ENCODE measurements at places on chromosomes 3 and 15.
A peak's percentile ranks its signal among the peaks of the same experiment; 100 is the strongest.

- DNase-seq = no peak
These were observed 44.9 kb downstream of the KLF15 start for GRCh38 chr3:126312341-126312740.

DNA sequence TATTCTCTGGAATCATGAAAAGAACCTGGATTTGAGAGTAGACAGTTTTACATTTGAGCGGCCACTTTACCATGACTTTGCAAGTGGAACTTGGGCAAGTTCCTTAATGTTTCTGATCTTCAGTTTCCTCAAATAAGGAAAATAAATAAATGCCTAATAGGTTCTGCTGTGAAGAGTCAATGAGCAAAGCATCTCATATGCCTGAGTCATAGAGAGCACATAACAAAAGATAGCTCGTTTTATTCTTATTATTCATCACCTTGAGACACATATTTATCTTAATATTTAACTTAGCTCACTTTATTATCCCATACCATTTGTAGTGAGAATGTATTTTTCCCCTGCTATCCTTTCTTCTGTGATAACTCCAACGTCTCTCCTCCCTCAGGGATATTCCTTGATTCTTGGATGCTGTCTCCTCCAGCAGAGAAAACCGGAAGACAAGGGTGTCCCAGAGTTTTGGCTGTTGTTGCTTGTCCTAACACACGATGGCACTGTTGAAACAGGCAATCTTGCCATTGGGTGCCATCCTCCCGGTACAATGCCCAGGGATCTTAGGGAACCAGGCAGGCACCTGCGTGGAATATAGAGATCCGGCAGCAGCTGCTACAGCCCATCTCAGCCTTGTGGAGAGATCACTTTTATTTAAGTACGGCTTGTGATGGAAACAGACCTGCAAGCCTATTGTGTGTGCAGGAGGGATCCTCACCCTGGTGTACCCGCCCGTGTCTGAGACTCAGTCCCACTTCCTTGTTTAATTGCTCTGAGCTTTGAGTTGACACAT lies 33.3 kb upstream of the VPS33B start:
- peak; percentile 66 for DNase-seq

DNA sequence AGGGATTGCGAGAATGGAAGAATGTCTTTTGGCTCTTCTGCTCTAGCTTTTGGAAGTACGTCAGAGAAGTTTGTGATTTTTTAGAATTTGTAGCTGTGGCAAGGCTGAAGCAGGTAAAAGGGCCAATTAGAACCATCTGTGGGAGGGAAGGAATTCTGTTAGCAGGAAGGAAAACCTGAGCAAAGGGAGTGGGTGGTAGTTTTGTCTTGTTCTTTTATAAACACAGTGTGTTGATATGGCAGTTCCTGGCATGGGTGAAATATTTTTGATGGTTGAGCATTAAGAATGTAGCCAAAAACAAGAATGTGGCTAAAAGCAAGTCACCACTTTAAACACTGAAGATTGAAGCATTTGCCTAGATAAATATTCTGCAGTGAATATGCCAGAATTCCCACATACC lies 23.8 kb downstream of the DAG1 start:
- DNase-seq = no peak

- DNase-seq = no peak
These were observed 98.2 kb downstream of the ZNF609 start for GRCh38 chr15:64558460-64559179.

- DNase-seq = no peak
These were observed 160.6 kb upstream of the CHRM5 start for GRCh38 chr15:33807665-33808064.

- no peak for DNase-seq
These were observed 53.5 kb downstream of the AMOTL2 start for GRCh38 chr3:134320749-134321148.

DNA sequence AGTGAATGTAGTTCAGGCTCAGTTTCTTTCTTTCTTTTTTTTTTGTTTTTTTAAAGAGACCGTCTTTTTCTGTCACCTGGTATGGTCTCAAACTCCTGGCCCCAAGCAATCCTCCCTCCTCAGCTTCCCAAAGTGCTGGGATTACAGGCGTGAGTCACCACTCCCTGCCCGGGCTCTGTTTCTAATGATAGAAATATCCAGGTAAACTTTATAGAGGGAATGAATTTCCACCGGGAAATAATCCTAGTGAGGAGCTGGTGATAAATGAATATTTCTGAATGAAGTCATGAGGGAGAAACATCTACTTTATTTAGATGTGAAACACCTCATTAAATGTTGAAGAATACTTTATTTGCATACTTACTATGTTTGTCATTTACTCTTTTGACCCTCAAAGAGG lies 7.2 kb downstream of the RNF13 start:
- DNase-seq = peak; percentile 10

DNA sequence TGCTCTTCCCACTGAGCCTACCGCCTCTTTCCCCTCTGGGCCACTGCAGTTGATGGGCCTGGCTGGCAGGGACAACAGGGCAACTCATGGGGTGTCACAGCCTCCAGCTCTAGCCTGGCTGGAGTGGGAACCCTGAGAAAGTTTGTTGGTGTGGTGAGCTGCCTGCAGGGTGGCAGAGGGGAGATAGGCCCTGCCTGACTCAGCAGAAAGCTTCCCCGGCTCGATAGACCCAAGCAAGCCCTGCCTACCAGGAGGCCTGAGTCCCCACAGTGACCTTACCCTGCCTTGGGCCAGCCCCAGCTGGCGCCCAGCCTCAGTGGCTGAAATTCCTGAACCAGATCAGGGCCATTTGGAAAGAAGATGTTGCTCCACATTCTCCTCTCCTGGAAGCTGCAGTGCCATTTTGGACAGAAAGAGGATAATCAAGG lies 29.4 kb downstream of the ABTB1 start:
- DNase-seq = no peak

- no peak for DNase-seq
These were observed 23.1 kb upstream of the MBNL1 start for GRCh38 chr3:152245498-152246170.

DNA sequence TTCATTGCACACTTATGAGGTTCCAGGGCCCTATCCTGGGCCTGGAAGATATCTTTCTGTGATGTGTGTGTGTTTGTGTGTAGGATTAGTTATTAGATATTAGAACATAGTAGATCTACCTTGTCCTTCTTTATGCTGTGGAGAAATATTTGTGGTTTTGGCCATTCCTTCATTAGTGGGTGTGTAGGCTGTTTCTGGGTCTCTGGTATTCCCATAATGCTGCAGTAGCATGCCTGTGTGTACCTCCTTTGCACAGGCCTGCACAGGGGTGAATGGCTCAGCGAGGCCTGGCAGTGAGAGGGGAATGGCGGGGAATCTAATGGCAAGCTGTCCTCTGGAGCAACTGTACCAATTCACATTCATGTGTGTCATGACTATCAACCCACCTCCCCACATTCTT lies 125.8 kb upstream of the MRPS22 start:
- DNase-seq = no peak

DNA sequence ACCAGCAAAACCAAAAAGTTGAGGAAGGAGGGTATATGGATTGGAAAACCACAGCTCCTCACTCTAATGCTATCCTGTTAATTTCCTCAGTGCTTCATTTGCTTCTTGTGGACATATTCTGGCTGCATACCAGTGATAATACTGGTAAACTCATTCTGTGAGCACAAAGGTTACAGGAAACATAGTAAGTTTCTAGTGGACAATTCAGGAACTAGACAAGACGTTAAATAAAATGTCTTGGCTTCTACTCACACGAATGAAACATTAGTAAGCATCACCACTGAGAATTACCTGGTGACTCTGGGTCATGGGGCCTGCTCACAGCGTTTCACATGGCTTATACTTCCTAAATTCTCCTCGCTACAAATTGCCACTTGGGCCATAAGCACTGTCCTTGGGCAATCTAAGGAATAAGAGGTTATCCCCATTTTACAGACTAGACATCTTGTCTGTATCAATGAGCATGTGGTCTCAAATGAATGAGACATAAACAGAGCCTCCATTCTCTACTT lies 20.1 kb upstream of the PPIB start:
- DNase-seq = no peak

GRCh38 chr15:27250223-27250622 lies 279.2 kb downstream of the GABRG3 start:
- no peak for DNase-seq

- DNase-seq = peak; percentile 65
These were observed 4.5 kb downstream of the RNF168 start for GRCh38 chr3:196499061-196499460.

DNA sequence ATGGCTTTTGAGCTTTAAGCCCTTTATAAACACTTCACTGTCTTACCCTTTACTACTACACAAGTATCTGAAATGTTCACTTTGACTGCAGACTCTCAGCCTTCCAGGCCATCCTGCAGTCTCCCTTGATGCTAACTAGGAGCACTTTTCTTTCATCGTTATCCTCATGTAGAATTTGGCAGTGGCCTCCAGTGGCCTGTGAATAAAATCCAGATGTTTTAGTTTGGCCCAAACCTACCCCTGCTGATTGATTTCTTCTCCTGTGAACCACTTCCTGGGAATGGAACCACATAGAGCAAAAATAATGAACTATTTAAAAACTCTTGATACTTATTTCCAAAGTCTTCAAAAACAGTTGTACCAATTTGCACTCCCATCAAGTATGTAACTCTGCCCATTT lies 271.9 kb downstream of the FEZF2 start:
- peak; percentile 77 for DNase-seq

DNA sequence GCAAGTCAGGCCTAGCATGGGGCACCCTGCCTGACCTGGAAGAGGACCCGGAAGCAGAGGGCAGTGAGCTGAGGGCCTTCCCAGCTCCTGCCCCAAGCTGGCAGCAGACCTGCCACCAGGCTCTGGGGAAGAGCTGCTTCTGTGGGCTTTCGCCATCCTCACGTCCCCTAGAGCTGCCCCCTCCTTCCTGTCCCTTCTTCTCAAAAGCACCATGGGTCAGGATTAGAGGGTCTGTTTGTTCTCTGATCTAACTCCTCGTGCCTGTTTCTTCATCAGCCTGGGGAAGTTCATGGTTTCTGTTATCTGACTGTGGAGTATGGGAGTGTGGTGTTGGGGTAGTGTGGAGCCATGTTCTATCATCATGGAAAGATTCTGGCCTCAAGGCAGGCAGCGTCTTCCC lies 58.4 kb upstream of the POLG start:
- no peak for DNase-seq

DNA sequence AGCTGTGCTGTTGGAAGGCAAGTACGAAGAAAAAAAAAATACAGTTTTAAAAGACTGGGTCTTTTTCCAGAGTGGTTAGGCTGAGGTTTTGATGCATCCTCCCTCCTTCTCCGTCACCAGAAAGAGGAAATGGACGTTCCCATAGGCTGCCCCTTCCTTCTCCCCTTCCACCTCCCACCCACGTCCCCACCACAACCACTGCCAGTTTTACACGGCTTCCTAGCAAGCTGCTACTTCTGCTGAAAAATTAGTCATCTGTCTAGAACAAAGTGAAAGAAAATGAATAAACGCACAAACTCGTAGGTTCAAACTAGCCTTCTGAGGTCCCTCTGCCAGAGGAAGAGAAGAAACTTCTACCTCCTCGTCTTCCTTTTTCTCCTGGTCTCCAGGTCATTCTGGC lies 71.6 kb upstream of the RPL35A start:
- DNase-seq = peak; percentile 29

DNA sequence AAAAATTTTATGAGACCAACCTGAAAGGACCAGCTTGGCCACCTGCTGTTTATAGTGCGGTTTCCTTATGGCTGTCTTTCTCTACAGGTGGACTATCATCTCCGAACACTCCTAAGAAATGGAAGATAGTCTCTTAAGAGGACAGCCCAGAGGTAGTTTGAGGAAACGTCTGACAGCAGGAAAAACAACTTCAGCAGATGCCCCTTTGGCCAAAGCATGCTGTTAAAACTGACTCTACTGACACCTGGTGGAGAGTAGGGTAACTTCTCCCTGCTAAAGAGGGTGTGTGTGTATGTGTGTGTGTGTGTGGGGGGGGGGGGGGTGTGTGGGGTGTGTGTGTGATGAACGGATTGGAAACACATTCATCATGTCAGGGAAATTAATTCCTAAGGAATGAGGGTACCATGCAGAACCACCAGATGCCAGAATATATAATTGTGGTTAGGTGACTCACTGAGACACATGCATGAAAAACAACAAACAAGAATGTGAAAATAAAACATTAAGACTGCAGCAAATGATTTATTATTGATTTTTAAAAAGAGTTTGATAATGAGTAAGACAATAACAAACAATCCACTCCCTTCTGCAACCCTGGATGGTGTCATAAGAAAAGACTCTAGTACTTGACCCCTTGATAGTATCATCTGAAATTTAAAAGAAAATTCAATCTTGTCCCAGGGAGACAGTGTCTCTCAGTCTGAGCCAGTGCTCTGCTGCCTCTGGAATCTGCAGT lies 256.5 kb downstream of the THRB start:
- peak; percentile 99 for DNase-seq
